AG08395 (cell line): ENCODE measurements at places on chromosomes 16 and 17.

DNA sequence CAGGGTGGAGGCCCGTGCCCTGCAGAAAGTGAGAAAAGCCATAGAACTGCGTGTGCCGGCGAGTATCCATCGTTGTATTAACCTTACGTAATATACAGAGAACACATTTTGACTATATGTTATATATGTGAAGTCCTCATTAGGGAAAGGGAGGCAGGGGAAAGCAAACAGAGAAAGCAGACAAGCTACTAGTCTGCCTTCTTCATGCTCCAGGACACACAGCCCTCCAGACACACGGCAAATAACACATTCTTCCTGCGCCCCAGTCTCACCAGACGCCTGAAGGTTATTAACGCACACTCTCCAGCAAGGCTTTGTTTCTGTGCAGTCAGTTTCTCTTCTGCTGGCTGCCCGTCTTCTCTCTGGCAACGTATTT, 28.8 kb downstream of the PRDM7 start:
- no peak for DNase-seq

- DNase-seq: no peak
These were observed 95.8 kb downstream of the ASIC2 start for GRCh38 chr17:33197342-33197741.

GRCh38 chr16:80586476-80586875, 45.7 kb downstream of the DYNLRB2 start:
- DNase-seq: no peak

- no peak for DNase-seq
These were observed 1.4 kb downstream of the TBC1D24 start for GRCh38 chr16:2476345-2476720.

DNA sequence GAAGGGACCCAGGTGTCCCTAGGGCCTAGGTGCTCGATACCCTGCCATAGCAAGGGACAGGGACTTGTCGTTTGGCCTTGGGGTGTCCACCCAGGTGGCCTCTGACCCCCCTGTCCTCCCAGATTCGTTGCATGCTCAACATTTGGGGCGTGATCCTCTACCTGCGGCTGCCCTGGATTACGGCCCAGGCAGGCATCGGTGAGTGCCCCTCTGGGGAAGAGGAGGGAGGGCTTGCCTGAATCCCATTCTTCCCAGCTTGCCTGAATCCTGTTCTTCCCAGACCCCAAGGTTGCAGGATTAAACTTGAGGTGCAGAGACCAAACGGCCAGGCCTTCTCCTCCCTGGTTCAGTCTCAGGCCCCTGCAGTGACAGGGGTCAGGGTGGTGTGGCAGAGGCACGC, 3.2 kb downstream of the SLC12A3 start:
- no peak for DNase-seq

- no peak for DNase-seq
These were observed 257.1 kb downstream of the FTO start for GRCh38 chr16:53960954-53961616.

DNA sequence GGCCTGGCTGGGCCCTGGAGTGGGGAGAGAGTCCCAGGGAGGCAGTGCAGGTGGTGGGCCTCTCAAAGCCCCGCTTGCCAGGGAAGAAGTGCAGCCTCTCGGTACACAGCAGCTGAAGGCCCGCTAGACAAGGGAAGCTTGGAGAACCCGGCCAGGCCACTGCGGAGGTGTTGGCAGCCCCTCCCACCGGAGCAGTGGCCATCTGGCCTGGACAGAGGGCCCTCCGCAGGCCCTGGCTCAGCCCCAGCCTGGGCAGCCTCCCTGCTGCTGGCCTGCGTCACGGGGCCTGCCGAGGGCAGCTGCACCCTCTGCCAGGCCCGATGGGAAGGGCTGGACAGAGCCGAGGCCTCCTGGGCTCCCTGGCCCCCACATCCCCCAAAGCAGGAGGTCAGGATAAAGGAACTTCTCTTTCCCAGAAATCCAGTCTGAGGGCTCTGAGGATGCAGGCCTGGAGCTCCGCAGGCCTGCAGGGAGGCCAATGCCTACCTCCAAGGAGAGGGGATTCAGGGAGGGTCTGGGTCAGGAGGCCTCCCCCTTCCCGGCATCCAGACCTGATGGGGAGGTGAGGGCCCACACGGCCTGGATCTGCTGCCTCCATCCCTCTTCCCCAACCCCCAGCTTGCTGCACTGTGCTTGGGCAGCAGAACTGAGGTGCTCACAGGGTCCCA, 4.3 kb downstream of the SPPL2C start:
- no peak for DNase-seq

GRCh38 chr16:2432286-2432685, 3.0 kb downstream of the CCNF start:
- DNase-seq: no peak
